ENCODE measurements at places on chromosomes 6 and 20.

GRCh38 chr20:57405236-57406016 lies 14.2 kb downstream of the RBM38 start:
- DNase-seq: no peak

DNA sequence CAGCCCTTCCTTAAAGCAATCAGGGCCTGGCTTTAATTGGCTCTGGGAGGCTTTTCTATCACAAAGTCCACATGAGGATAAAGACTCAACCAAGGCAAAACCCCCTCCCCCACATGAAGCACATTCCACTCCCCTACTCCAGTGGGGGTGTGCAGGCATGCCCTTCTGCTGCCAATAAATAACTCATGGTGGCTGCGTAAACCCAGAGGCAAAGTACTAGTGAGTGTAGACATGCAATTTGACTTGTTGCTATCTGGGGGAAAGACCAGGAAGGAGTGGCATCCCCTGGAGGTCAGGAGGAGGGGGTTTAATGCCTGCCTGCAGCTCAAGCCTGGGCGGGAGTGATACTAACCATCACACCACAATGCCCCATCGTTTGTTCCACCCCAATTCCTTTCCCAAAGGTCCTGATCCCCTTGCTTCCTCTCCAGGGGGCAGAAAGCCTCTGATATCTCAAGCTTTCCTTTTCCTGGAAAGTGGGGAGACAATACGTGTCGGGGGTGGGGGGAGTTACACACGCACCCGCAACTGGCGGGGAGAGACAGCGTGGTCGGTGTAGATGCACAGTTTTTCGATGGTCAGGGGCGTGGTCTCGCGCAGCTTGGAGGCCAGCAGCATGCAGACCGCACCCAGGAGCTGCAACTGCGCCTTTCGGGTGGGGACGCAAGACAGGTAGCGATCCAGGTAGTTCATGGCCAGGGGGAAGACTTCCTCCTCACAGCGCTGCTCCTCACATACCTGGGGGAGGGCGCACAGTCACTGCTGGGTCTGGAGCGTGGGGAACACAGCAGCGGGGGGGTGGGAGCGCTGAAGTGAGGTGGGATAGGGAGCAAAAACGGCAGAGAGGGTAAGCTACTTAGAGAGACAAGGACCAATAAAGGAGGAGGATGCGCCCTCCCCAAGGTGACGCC lies 1.5 kb downstream of the CCND3 start:
- DNase-seq: peak; percentile 11

GRCh38 chr20:38727607-38728190 lies 3.4 kb downstream of the SLC32A1 start:
- DNase-seq: no peak

- no peak for DNase-seq
Observed at GRCh38 chr6:39243809-39244208, 14.5 kb upstream of the KCNK5 start.

- DNase-seq: no peak
Observed at GRCh38 chr6:165826487-165827189, 163.6 kb upstream of the PDE10A start.

- peak; percentile 45 for DNase-seq
Observed at GRCh38 chr20:57080796-57081195, 185.6 kb downstream of the BMP7 start.
